Dermis blood vessel endothelial cell (primary cell): ENCODE measurements at places on chromosomes 6 and 20. TPM values are rescaled to one million over a fixed set of nuclear protein-coding genes. Genes with fewer than 3 reads are reported as not detected.

GRCh38 chr6:147137986-147138385 lies 66.2 kb upstream of the STXBP5 start:
- DNase-seq: no peak

- no peak for DNase-seq
These were observed 165.4 kb downstream of the QKI start for GRCh38 chr6:163579880-163580295.

Gene BPIFA1
- total RNA-seq: not detected in 2 replicates

DNA sequence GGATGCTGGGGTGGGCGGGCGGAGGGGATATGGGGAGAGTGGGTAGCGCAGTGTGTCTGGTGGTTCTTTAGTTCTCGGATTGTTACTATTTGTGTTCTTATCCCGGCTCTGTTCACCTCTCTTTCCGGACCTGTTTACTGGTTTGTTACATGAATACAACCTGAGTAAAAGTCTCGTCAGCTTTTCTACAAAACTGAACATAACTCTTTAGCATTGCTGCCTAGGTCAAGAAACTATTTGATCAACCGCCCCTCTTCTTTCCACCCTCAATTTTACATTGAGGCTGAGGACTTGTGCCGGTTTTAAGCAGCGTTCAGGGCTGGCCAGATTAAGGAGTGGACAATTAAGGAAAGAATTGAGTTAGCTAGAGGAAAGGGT lies 625 bp downstream of the ABT1 start:
- DNase-seq: no peak

- no peak for DNase-seq
These were observed 56.0 kb downstream of the BCAS1 start for GRCh38 chr20:54014293-54014926.
